ENCODE measurements at places on chromosomes 1 and 21. TPM values are rescaled to one million over a fixed set of nuclear protein-coding genes. Genes with fewer than 3 reads are reported as not detected.

- H3K27me3 ChIP-seq = no peaks in the 10 kb centered on the region
- no peak overlapping the region for H3K27ac ChIP-seq
- no peak for DNase-seq
- H3K36me3 ChIP-seq = no peaks in the 10 kb centered on the region
Measured at GRCh38 chr1:70487910-70488665, 77.0 kb downstream of the CTH start.

GRCh38 chr1:145956781-145957442, 905 bp downstream of the LIX1L start:
- peak overlapping the region; percentile 98 for H3K27ac ChIP-seq
- peaks cover 60% of the 10 kb centered on the region for H3K4me1 ChIP-seq

DNA sequence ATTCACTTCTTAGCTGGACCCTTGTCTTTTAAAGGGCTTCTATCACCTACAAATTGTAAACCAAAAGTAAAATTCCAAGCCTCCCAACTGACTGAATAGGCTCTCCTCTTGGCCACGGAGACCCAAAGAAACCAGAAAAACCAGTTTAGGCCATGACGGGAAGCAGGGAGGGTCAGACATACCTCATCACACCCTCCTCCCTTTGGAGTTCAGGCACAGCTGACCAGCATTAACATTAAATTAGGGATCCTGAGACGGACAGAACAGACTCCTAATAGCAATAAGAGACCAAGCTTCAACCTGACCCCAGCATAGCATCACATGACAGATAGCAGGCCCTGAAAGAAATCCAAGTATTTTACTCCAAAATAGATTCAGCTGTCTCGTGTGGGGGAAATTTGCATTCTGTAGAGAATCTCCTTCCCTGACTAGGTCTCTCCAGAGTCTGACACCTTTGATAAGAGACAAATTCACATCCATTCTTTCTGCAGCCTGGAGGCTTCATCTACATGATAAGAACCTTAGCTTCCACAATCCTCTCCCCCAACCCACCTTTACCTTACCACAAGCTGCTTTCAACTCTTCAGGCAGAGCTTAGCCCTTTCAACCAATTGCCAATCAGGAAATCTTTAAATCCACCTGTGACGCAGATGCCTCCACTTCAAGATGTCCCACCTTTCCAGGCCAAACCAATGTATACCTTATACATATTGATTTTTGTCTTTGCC, 177.1 kb upstream of the RAB4A start:
- H3K27ac ChIP-seq = no peak overlapping the region
- no peaks in the 10 kb centered on the region for H3K27me3 ChIP-seq
- no peaks in the 10 kb centered on the region for H3K4me1 ChIP-seq
- no peak overlapping the region for H3K4me3 ChIP-seq
- H3K36me3 ChIP-seq = no peaks in the 10 kb centered on the region

MSH4 gene
- total RNA-seq = 0.12 TPM

- no peaks in the 10 kb centered on the region for H3K27me3 ChIP-seq
- H3K27ac ChIP-seq = no peak overlapping the region
Measured at GRCh38 chr1:77168358-77168757, 50.9 kb downstream of the PIGK start.

DNA sequence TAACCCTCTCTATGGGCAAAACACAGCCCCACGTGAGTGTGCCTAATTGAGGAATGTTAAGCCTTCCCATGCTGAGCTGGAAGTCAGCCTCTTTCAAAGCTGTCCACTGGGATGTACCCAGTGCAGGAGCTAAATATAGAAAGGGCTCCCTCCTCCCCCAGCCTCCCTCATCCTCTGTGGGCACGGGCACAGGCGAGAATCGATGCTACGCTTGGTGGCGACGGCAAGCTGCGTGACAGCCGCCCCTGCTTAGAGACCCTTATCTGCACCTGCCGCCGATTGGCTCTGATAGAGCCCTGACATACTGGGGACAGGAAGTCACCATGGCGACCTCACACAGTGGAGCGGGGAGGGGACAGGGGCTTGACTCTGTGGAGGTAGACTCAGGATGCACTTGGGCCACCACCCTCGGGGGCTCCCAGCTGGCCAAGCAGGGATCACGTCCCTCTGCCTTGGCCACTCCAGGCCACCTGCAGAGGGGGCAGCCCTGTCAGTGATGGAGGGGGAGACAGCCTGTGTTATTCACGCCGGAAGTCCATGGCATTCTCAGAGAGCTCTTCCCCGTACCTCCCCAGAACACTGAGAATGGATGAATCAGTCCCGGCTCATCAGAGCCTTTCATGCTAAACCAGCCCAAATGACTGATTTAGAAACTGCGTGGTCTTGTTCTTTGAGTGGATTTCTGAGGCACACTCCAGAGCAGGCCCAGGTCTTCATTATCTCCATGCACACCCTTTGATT, 84.8 kb downstream of the KCND3 start:
- H3K4me3 ChIP-seq = no peak overlapping the region
- H3K4me1 ChIP-seq = no peaks in the 10 kb centered on the region
- no peaks in the 10 kb centered on the region for H3K36me3 ChIP-seq
- DNase-seq = no peak
- no peaks in the 10 kb centered on the region for H3K27me3 ChIP-seq

PLA2G2A gene
- total RNA-seq = 185 TPM

LINGO4 gene
- 0.33 TPM for total RNA-seq

DNA sequence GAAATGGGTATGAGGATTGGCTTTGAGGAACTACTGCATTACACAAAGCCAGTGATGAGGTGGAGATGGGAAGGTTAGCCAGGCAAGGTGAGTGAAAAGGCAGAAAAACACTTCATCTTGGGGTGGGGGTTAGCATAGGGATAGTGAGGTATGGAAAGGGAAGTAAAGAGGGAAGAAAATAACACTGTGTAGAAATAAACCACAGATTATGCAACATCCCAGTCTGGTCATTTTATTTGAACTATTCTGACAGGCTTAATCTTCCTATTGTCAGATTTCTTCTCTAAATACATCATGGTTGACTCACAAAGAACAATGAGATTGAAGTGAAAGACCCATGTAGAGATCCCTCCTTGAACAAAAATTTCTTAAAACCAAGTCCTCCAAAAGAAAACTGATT, 640.2 kb downstream of the PTPRC start:
- no peaks in the 10 kb centered on the region for H3K36me3 ChIP-seq
- H3K27ac ChIP-seq = no peak overlapping the region
- H3K4me1 ChIP-seq = peaks cover 6% of the 10 kb centered on the region

PRRX1 gene
- total RNA-seq = 23.9 TPM

LAX1 gene
- not detected for total RNA-seq

OR2L3 gene
- not detected for total RNA-seq

DNA sequence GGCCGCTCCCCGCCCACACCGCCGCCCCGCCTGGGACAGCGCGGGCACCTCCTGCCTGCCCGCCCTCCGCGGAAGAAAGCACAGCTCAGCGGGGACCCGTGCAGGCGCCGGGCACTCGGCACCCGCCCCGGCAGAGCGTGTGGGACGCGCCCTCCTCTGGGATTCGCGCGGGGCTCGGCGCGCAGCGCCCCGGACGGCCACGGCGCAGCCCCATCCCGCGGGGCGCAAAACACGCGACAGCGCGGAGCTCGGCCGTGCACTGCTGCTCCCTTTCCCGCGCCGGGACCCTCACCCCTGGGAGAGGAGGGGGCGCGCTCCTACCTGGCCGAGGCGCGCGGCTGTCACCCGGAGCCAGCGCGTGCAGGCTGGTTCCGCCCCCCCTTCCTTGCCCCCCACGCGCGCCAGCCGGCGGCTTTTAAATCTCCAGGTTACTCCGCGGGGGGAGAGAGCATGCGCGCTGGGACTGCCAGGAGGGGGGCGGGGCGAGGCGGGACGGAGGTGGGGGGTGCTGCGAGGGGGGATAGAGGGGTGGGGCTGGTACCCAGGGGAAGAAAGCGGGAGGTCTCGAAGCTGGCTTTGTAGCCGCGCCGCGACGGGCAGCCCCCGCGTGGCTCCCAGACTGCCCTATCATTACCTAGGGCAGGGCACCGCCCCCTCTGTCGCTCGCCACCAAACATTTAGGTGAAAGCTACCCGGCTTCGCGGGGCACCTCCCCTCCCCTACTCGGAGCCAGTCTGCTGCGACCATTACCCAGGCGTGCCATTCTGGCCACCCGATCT, at the start of gene SLC45A3:
Gene SLC45A3, minus strand, starts transcription at position 437 of the 779 bp plus-strand sequence. CDS start 15,853 bp downstream, outside the sequence.
- no peaks in the 10 kb centered on the region for H3K4me1 ChIP-seq
- DNase-seq = no peak
- no peaks in the 10 kb centered on the region for H3K27me3 ChIP-seq
- no peaks in the 10 kb centered on the region for H3K36me3 ChIP-seq
- H3K4me3 ChIP-seq = peak within 1 kb of the TSS; percentile 65

DNA sequence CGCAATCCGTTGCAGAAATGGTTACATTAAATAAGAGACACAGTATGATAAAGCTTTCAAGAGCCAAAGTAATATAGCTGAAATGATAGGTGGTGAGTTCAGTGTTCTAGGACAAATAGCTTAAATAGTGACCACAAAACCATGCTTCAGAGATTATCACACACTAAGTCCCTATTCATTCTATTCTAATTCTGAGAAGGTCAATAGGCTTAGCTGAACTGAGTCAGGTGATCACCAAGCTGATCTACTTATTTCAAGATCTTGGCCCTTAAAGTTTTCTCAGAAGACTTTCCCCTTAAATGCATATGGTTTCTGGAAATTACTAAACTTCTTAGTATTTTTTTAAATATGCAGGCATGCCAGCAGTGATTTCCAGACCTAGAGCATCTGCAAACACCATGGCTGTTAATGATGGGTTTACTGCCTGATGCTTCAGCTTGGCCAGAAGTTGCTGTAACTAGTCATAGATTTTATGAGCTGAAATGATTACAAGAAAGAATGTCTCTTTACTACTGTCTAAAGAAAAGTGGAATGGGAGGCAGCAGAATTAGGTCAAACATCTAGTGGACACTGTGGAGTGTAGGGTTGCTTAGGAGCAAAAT, 242.9 kb downstream of the ST6GALNAC3 start:
- H3K36me3 ChIP-seq = no peaks in the 10 kb centered on the region
- DNase-seq = no peak
- H3K27me3 ChIP-seq = no peaks in the 10 kb centered on the region
- H3K4me1 ChIP-seq = no peaks in the 10 kb centered on the region
- no peak overlapping the region for H3K27ac ChIP-seq

PDE9A gene
- total RNA-seq = 1.1 TPM

DNA sequence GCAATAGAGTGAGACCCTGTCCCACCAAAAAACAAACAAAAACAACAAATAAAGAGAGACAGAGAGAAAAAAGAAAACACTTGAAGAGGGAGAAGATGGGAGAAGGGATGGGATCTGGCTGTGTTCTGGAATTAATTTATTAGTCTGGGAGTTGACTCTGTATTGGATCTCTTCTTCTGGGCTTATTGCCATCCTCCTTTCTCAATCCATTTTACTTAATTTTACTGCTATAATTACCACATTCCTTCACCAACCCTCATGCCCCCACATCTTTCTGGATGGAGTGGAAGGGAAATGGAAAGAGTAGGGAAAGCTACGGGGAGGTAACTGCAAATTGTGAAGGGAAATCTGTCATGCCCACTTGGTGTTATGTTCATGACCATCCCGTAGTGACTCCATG, 42.9 kb downstream of the FMN2 start:
- no peaks in the 10 kb centered on the region for H3K27me3 ChIP-seq
- no peak overlapping the region for H3K4me3 ChIP-seq
- no peaks in the 10 kb centered on the region for H3K4me1 ChIP-seq
- no peak overlapping the region for H3K27ac ChIP-seq
- no peaks in the 10 kb centered on the region for H3K36me3 ChIP-seq

RCC1 gene
- 6.2 TPM for total RNA-seq

DNA sequence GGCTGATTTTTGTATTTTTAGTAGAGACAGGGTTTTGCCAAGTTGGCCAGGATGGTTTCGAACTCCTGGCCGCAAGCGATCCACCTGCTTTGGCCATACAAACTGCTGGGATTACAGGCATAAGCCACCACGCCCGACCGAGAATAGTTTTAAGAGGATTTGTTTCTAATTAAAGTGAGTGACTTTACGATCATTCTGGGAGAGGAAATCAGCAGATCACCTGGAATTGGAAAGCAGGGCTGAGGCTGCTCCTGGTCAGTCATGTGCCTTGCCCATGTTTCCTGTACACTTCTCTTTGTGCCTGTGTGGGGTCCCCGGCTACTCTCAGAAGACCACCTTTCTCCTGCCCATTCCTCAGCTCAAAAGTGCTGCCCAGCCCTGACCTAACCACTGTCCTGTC, 33.9 kb downstream of the ZBTB8B start:
- H3K4me1 ChIP-seq = no peaks in the 10 kb centered on the region
- no peak overlapping the region for H3K4me3 ChIP-seq
- DNase-seq = no peak
- no peaks in the 10 kb centered on the region for H3K36me3 ChIP-seq

CORT gene
- total RNA-seq = not detected

DNA sequence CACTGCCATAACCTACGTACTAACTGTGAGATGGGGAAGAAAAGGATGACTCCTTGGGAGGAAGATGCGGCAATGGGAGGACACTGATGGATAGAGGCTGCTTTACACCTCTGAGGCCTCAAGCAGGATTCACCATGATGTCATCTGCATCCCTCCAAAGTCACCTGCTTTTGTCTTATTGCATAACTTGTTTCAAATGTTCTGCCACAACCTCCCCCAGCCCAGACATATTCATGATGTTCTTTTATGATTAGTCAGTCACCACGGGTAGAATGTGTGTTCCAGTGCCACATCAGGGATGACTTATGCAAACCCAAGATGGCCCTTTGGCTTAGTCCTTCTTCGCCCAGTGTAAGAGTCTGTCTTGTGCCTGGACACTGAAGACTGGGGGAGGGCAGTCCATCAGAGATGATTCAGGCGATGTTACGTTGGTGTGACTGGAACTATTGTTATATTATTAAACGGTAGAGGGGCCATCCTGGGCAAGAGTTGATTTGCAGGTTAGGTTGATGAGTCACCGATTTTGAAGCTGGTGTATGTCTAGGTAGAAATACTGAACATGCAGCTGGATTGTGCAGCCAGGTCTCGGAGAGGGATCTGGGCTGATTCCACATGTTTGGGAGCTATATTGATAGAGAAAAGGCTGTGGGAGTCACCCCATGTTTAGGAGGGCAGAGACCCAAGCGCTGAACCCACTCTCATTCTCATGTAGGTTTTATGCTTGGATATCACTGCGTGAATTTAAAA, 32.6 kb downstream of the RYR2 start:
- H3K27ac ChIP-seq = no peak overlapping the region
- H3K27me3 ChIP-seq = no peaks in the 10 kb centered on the region
- DNase-seq = no peak
- H3K4me1 ChIP-seq = no peaks in the 10 kb centered on the region
- H3K36me3 ChIP-seq = no peaks in the 10 kb centered on the region

DNA sequence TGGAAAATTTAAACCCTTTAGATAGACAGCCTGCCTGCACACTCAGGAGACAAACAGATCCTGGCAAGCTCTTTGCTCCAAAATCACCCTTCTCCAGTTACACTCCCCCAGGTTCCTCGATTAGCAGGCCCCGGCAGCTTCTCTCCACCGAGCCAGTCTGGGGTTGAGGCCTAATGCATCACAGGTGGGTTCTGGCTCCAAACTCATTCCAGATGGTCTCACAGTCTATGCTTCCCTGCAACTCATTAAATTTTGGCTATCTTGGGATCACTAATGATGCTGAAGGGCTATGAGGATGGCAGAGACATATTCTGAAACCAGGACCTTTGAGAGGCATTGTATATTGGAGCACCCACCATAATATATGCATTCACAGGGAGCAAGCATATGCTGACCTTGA, 559.8 kb upstream of the USP24 start:
- DNase-seq = no peak
- H3K4me3 ChIP-seq = no peak overlapping the region
- H3K27ac ChIP-seq = no peak overlapping the region
- no peaks in the 10 kb centered on the region for H3K36me3 ChIP-seq
